SW480 (cell line): ENCODE measurements at places on chromosomes 7 and 10.

- no peak for DNase-seq
These were observed 142.0 kb downstream of the CCDC71L start for GRCh38 chr7:106518967-106519366.

GRCh38 chr10:3077940-3078630 is 10.7 kb downstream of the PFKP start:
- no peak for DNase-seq

DNA sequence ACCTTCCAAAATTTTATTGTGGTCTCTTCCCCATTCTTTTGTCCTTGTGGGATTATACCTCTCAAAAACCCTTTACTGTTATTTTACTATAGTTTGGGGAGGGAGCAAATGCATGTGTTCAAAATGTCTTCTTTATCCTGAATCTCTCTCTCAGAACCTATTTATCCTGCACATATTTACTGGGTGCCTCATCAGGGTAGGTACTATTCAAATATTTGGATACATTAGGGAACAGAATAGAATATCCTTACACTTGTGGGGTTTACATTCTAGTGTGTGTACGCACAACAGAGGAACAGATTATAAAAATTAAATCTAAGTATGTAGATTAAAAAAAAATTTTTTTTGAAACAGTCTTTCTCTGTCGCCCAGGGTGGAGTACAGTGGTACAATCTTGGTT is 48.6 kb downstream of the SCD start:
- DNase-seq, result no peak

DNA sequence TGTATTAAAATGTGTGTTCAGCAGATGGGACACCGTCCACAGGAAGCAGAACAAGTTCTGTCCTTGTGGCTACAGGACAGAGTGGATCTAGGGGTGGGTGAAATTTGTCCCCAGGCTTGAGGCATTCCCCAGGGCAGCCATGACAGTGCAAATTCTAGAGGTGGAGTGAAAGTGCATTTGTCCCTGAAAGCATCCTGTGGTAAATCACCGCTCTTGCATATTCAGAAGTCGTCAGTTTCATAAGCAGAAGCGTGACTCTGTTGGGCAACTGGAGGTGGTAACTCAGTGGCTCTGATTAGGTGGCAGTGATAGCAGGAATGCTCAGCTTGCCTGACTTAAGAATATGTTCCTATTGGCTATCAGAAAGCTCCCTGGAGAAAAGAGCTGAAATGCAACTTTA is 96.6 kb downstream of the SNX10 start:
- DNase-seq, result no peak

GRCh38 chr10:60896033-60896432 is 48.0 kb downstream of the RHOBTB1 start:
- DNase-seq, result no peak
